Endodermal cell (in vitro differentiated cells): ENCODE measurements at places on chromosomes 2 and 18.

DNA sequence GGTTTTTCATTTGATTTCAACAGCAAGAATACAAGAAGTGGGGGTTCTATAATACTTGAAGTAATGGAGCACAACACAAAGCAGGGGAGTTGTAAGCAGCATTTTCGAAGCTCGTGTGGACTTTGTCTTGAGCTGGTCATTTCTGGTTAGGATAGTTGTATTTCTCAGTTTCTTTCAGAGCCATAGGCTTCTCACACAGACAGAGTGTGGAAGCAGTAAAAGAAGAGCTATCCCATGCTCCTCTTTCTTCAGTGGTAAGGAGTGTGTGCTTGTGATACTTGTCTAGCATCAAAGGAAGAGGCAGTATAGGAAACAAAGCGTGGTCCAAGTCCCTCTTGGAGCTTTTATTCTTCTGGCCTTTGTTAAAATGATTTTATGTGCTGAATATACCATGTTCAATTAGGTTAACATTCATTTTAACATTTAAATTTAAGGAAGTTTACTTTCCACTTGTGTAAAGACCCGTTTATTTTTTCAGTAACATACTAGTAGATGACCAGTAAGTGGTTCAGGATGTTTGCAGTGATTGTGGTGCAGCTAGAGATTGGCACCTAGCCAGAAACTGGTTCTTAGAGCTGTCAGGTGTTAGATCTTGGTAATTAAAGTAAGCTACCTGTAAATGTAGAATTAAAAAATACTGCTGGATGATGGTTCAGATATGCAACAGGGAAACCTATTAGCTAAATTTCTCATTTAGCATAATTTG, 14.6 kb downstream of the CCNYL1 start:
- no peak for DNase-seq

DNA sequence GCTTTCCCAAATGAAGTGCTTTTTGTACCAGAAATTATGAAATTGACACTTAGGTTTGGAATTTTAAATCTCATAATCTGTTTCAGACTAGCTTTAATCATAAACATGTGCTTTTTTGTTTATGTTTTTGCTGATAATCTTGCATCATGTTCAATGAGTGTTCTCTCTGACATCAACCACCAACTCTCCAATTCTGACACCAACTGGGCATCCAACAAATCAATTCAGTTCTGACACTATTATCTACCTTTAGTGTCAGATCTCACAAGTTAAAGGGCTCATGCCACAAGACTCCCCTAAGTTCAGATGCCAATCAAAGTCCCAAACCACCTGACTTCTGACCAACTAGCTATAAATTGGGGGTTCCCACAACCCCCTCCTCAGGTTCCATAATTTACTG, 19.6 kb downstream of the PELI1 start:
- DNase-seq: no peak

DNA sequence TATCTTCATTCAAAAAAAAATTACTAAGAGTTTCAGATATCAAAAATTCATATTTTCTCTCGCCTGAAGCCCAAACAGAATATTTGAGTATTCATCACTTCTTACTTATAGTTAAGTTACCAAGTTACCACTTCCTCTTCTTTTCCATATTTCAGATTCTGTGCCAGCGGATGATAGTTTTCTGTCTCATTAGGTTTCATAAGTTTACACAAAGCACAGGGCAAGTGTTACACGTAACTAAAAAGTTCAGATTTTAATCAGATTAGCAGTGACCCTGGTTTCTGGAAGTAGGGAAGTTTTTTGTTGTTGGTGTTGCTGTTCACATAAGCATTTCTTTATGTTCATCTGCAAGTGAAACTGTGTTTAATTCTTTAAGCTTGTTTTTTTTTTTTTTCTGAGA, 10.2 kb downstream of the AFTPH start:
- no peak for DNase-seq

DNA sequence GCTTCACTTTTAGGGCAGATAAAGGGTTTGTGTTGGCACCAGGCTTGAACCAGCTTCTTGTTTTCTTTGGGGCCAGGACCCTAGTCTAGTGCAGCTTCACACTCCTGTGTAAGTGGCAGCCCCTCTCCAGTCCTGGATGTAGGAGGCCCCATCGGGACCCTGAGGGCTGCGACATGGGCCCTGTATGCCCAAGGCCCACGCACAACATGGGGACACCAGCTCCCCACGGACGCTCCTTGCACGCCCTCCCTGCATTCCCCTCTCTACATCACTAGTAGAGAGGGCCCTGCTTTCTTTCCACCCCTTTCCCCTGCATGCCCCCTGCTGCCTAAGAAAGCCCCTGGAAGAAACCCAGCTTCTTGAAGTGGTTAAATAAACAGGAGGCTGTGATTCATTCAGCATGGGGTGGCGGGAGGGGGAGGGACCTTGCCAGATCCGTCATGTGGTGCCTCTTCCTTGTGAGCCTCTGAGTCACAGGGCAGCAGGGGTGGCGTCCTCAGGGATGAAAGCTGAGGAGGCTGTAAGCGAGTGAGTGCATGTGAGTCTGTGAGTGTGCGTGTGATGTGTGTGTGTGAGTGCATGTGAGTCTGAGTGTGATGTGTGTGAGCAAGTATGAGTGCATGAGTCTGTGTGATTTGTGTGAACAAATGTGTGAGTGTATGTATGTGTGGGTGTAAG, 42.5 kb downstream of the COPS8 start:
- peak; percentile 90 for DNase-seq

GRCh38 chr2:235854276-235854675, 313.9 kb downstream of the GBX2 start:
- DNase-seq: no peak

DNA sequence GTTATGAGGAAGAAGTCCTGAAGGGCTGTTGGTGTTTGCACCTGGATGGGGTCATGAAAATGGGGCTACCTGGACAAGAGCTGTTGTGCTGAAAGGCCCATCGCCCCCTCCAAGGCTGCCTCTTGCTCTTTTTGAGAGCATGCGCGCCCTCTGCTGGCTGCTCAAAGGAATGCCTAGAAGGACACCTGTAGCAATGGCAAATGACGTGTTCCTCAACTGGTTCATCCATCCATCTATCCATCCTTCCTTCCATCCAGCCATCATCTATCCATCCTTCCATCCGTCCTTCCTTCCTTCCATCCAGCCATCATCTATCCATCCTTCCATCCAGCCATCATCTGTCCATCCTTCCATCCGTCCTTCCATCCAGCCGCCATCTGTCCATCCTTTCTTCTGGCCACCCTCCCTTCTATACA, 17.2 kb upstream of the RPL31 start:
- peak; percentile 90 for DNase-seq

GRCh38 chr2:196295005-196295404, 123.6 kb upstream of the STK17B start:
- no peak for DNase-seq

GRCh38 chr2:53353135-53354114, 414.2 kb upstream of the CHAC2 start:
- DNase-seq: peak; percentile 78

DNA sequence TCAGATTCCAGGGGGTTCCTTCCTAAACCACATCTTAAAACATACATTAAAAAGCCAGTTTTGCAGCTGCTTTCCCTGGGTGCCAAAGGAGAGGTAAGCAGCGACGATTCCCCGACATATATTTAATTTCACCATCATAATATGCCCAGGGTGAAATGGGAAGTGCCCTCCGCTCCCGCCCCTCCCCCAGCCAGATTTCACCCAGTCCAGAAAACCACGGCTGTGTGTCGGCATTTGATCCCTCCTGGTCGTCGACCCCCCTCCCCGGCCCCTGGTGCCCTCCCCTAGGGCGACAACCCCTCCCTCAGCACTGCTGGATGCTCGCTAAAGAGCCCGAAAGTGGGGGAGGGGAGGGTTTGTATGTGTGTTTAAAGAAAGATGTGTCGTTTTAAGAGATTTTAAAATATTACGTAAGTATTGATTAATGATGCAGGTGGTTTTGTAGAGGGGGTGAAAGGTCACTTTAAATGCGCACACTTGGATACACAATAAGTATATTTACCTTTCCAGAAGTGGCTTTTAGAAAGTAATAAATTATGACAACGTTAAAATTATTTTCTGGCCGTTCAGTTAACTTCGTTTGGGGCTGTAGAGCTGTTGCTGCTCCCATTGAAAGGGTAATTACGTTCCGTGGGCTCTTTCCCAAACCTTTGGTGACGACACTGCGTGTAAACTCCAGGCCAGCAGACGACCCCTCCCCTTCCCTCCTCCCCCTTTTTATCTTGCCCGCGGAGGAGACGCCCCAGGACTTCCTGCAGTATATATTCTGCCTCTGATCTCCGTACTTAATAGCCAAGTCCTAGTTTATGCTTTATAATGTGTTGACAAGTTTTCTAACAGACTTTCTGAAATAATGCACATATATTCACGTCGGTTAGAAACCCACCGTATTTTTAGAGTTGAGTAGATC, 3.4 kb upstream of the BCL11A start:
- DNase-seq: peak; percentile 63

DNA sequence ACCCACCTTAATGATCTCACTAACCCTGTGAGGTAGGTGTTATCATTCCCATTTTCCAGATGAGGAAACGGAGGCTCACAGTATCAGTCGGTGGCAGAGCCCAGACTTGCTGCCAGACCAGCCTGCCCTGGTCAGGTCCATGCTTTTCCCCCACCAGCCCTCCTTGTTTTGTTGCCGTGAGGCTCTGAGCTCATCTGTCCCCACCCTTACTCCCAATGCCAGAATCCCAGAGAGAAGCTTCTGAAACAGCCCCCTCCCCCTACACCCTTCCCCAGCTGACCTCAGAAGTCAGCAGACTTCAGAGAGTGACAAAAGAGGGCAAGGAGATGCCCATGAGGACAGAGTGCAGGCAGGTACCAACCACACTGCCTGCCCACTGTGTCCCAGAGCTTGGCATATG, 20.8 kb upstream of the TNS1 start:
- DNase-seq: peak; percentile 39

DNA sequence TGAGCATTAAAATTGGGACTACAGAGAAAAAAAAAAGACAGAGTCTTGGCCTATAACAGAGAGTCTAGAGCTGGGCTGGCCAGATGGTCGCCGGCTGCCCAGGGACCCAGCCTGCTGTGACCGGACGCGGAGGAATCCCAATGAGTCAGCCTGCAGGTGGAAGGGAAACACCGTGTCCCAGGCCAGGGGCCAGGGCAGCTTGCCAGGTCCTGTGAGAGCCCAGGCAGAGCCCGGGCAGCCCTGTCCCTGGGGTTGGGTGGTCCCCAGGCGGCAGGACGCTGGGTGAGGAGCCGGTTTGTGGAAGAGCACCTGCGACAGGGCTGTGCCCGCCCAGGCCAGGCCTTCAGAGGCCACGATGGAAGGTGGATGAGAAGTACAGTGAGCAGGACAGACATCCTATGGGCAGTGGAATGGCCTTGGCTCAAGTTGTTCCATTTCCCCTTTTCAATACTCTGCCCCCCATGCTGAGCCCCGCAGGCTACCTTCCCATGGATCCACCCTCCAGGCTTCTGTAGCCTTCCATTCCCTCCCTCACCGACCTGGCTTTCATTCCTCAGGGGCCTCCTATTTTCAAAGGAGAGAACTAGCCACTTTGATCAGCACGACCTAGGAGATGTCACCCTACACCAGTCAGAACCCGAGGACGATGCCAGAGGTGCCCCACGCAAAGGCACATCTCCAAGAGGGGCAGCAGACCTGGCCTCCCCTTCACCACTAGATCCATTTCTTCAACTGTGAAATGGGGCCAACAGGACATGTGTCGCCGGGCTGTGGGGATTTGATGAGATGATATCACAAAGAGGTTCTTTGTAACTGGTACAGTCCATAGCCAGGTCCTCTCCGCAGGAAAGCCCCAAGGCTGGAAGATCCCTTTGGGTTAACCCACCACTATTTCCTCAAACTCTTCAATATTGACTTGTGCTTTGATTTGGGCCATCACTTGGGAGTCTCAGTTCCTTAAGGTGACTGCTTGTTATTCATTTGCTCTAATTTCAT, 87.5 kb downstream of the POLR1A start:
- no peak for DNase-seq
